Activated T-cell treated with anti-CD3 and anti-CD28 coated beads, Interleukin-2, amount 50 U/mL, for 72 hours (primary cell): ENCODE measurements at places on chromosomes 4 and X. TPM values are rescaled to one million over a fixed set of nuclear protein-coding genes. Genes with fewer than 3 reads are reported as not detected.

C4orf17 gene
- total RNA-seq: 0.09 TPM

DNA sequence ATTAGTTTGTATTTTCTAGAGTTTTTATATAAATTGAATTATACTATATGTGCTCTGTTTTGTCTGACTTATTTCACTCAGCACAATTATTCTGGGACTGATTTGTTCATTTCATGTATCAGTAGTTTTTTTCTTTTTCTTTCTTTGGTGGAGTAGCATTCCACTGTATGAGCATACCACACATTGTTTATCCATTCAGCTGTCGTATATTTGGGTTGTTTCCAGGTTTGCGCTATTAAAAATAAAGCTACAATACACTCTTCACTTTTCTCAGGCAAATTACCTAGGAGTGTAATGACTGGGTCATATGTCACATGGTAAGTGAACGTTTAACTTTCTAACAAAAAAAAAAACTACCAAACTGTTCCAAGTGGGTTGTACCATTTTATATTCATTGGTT, 9.6 kb upstream of the OTUD4 start:
- DNase-seq: no peak

- DNase-seq: no peak
Measured at GRCh38 chr4:7062816-7063215, 5.0 kb downstream of the GRPEL1 start.

DNA sequence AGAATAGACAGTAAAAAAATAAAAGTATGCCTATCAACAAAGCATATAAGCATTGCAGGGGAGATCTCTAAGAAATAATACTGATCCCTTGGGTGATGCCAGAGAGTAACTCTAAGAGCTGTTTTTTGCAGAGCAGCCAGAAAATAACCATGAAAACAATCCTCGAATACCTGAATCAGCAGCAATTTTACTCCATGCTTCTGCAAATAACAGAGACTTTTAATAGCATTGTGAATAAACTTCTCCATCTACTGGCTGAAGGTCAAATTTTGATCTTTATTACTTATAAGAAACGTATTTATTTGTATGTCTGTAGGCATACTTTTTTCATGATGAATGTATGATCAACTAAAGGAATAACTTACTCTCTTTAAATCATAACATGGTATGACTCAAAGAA, 334.5 kb downstream of the GALNTL6 start:
- no peak for DNase-seq

DNA sequence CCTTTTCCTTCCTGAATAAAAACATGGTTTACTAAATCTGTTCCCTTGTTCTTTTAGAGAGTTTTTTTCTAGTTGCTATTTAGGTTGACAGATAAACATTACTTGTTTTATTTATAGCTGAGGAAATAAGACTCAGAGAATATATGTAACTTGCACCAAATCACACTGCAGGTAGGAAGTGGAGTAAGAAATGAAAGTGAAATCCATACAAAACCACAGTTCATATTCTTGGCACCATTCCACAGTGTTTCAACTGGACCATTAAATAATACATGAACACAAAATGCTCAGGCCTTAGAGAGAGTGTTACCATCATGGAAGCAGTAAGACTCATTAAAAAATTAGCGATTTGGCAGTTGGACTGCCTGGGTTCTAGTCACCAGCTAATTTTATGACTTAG, 326.9 kb upstream of the SLIT2 start:
- DNase-seq: no peak

DNA sequence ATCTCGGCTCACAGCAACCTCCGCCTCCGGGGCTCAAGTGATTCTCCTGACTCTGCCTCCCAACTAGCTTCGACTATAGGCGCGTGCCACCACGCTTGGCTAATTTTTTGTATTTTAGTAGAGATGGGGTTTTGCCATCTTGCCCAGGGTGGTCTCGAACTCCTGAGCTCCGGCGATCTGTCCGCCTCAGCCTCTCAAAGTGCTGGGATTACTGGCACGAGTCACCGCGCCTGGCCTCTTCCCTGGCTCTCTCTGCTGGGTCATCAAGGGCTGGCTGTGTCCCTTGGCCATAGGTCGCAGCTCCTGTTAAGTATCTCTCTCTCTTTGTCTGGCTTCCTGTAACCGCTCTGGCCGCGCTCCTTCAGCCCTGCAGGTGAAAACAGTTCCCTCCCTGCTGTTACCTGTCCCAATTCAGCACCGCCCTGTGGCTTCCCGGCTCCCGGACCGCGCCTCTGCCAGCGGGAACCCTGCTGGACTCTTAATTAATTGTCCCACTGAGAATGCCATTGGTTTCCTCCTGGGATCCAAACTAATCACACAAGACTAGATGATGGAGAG, 1.3 kb upstream of the RGS12 start:
- DNase-seq: no peak

DNA sequence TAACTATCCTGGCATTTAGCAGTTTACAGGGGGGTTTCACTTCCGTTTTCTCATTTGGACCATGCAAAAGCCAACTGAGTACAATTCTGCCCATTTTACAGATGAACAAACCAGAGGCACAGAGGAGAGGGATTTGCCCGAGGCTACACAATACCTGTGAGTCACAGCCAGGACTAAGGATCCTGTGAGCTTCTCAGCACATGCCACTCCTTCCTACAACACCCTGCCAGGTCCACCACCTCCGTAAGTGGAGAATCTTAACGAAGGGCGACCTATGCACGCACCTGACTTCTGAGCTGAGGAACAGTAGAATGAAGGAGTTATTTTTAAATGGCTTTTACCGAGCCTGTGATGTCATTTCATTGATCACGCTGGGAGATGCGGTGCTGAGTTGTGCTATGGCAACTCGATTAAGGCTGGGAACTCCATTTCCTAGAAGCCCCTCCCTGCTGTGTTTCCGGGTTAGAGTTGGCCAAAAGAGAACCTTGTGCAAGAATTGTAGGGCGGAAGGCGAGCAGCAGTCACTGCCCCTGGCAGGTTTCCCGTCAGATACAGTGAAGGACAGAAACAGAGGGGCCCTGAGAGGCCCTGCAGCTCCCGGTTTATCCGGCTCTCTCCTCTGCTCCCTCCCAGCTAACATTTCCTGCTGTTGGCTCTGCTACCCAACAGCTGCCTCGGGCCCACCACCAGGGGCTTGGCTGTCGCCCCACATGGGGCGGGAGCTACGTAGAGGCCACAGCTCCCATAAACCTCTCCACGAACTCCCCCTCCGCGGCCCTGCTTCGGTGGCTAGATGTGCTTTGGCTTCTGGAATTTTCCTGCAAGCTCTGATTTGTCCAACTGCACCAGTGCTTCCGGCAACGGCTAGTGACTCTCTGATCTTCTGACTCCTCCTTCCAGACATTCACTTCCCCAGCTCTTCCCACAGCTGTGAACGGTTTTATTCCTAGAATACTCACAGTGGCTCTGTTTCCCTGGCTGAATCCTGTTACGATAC, 75.1 kb upstream of the USP9X start:
- peak; percentile 52 for DNase-seq

GRCh38 chr4:141346144-141346543, 125.4 kb downstream of the ZNF330 start:
- DNase-seq: no peak

- no peak for DNase-seq
Measured at GRCh38 chr4:68183417-68183816, 53.7 kb upstream of the TMPRSS11F start.

DNA sequence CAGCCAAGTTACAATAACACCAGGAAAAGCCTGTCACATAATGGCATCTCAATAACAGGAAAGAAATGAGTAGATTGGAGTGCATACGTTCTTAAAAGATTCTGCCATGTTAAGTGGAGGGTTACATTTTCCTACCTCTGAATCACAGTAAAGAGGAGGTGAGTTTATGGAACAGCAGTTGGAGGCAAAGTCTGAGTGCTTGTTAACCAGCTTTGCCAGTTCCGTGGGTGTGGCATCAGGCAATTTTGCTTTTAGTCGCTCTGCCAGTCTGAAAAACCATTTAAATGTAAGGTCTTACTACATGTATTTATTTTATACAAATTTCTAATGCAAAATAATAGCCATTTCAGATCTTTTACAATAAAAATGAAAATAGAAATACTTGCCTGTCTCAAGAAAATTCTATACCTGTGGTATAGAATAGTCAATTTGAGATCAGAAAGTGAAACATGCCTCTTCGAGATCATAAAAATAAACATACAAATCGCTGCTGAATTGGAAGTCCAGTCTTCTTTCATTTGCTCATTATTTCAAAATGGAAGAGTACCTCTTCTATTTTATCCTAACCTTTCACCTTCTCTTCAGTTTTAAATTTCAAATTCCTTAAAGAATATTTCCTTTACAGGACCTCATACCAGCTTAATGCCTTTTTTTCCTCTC, 31.4 kb downstream of the GC start:
- DNase-seq: no peak
